ENCODE measurements at places on chromosomes 3 and 15.

- DNase-seq: no peak
These were observed 34.6 kb downstream of the MSL2 start for GRCh38 chr3:136161516-136161915.

GRCh38 chr3:195666-196065 lies 897 bp upstream of the CHL1 start:
- no peak for DNase-seq

- no peak for DNase-seq
These were observed 64.2 kb downstream of the FAM43A start for GRCh38 chr3:194749631-194750490.

DNA sequence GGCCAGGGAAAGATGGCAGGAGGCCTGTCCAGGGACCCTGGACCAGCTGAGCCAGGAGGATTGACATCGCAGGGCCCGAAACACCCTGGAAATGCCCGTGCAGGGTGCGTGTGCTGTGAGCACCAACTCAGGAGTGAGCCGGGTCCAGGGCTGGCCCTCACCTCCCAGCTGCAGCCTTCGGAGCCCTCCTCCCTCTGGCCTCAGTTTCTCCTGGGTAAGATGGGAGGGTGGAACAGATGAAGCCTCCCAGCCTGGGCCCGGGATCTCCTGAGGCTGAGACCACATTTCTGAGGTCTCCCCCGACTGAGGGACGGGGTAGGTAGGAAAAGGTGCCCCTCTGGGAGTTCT lies 5.3 kb upstream of the CALML4 start:
- DNase-seq: no peak

GRCh38 chr15:67137319-67137718 lies 71.9 kb downstream of the SMAD3 start:
- no peak for DNase-seq

GRCh38 chr3:65846936-65847335 lies 191.8 kb downstream of the MAGI1 start:
- DNase-seq: no peak

- DNase-seq: no peak
These were observed 337.3 kb upstream of the SGO1 start for GRCh38 chr3:20523293-20523692.

GRCh38 chr3:72398781-72399180 lies 449.5 kb downstream of the SHQ1 start:
- DNase-seq: no peak

GRCh38 chr3:182793663-182794454 lies 555 bp downstream of the ATP11B start:
- DNase-seq: peak; percentile 26

DNA sequence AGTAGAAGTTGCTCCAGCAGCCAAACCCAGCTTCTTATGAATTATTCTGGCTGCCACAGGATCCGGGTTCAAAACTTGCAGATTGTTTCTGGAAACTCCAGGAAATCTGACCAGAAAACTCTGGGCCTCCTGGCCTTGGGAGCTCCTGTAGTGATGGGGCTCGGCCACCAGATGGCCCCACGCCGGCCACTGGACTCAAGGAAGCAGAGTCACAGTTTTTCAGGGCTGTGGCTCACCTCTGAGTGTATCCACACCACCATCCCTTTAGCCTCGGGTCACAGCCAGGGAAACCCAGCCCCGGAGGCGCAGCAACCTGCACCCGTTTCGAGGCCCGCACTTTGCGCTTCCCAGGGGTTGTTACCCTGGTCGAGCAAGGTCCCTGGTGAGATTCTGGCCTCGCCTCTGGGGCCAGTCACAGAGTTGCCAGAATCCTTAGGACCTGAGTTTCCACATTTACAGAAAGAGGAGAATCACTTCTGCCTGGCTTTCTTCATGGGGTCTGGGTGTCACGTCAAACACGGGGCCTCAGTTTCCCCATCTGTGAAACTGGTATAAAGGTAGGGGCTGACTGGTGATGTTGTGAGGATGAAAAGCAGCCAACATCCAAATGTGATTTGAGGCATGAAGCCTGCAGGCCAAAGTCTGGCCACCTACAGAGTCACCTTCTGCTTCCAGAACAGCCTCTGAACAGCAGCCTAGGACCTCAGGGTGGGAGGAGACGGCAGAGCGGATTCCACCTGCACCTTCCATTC lies 53.5 kb upstream of the LCTL start:
- peak; percentile 6 for DNase-seq

DNA sequence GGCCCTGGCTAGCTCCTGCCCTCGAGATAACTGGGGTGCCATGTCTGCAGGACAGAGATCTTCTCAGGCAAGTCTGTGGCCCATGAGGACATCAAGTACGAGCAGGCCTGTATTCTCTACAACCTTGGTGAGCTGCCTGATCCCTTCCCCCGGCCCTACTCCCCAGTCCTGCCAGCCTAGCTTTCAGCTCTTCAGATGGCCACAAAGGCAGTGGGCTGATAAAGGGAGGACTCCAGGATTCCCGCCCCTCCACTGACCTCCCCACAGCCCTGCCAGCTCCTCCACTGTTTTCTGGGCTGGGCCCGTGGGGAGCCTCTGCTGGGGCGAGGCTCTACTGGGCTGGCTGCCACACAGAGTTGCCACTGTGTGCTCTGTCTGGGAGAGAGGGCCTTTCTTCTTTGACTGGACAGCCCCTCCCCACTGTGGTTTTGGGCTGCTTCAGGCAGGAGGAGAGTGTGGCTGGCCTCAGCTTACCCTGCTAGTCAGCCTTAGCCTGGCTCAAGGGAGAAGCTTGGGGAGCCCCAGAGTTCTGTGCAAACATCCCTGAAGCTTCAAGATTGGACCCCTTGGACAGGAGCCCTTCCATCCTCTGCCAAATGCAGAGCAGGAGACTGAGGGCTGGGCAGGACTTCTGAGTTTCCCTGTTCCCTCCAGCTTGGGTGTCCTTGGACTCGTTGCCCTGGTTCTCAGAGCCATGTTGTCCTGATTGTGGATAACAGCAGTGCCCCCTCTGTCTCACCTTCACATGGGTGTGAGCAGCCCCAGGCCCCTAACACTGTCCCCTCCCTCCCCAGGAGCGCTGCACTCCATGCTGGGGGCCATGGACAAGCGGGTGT lies 24.4 kb downstream of the PTPN23 start:
- DNase-seq: no peak

DNA sequence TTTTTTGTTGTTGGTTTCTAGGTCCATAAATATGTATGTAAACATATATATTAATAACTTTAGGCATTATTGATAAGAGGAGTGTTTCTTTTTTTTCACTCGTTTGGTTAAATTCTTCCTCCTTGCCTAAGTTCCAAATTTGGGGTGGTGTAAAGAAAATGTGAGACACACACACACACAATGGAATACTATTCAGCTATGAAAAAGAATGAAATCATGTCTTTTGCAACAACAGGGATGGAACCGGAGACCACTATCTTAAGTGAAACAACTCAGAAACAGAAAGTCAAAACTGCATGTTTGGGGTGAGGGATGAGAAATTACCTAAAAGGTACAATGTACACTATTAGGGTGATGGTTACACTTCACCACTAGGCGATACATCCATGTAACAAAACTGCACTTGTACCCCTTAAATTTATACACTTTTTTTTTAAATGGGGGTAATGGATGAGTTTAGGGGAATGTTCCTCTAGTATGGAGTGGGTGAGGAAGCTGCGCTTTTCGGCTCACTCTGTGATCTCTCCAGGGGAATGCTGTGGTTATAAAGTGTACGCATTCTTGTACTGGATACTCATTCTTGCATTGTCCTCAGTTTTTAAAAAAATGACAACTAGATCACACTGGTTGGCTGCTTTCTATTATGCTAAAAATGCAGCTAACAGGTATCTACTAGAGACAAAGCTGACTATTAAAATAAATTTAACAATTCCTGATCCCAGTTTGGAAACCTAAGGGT lies 50.8 kb upstream of the PPARG start:
- no peak for DNase-seq

- no peak for DNase-seq
These were observed 229.5 kb downstream of the SOX2 start for GRCh38 chr3:181941250-181941649.

Measured in stimulated activated CD4-positive, alpha-beta T cell treated with anti-CD3 and anti-CD28 coated beads, Interleukin-12 subunit alpha, Interleukin-12 subunit beta, amount 100 ng/mL, for 48 hours (primary cell).